ENCODE measurements at places on chromosomes 11 and 22.

DNA sequence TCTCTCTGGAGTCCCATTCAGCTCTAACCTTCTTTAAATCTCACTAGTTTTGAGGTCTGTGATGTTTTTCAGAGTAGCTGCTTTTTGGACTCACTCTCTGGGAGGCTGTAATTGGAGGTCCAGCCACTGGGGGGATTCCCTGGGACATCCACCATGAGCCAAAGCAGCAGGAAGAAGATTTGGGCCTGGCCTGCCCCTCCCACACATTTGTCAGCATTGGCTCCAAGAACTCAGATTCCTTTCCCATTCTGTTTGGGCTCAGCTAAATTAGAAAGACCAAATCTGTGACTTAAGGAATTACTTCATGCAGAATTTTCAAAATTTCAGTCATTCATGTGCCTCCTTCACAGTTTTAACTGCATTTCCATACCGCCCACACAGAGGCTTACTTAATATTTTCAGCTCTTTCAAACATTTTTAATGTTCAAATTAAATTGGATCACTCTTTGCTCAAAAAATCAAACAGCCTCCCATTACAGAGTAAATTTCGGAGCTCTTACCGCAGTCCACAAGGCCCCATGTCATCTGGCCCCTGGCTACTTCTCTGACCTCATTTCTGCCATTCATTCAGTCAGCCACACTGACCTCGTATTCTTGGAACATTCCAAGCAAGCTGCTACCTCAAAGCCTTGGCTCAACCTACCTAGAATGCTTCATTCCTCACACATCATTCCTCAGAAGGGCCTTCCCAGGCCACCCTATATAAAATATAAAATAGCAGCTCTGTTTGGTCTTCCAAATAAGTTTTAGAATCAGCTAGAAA lies 54.5 kb upstream of the RRAS2 start:
- peak; percentile 47 for DNase-seq

DNA sequence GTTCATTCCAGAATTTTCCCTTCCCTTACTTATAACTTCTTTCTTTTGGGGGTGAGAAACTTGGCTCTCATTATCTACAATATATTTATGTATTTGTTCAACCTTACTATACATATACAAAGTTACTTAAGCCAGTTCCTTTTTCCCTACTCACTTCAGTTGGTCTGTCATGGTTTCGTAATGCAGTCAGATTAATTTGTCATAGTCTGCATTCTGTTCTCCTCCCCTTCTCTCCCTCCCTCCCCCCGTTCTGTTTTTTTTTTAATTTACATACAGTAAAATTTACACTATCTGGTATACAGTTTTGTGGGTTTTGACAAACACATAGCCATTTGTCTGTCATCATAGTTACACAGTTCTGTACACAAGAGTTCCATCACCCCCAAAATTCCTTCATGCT lies 71.8 kb upstream of the ADORA2A start:
- no peak for DNase-seq

DNA sequence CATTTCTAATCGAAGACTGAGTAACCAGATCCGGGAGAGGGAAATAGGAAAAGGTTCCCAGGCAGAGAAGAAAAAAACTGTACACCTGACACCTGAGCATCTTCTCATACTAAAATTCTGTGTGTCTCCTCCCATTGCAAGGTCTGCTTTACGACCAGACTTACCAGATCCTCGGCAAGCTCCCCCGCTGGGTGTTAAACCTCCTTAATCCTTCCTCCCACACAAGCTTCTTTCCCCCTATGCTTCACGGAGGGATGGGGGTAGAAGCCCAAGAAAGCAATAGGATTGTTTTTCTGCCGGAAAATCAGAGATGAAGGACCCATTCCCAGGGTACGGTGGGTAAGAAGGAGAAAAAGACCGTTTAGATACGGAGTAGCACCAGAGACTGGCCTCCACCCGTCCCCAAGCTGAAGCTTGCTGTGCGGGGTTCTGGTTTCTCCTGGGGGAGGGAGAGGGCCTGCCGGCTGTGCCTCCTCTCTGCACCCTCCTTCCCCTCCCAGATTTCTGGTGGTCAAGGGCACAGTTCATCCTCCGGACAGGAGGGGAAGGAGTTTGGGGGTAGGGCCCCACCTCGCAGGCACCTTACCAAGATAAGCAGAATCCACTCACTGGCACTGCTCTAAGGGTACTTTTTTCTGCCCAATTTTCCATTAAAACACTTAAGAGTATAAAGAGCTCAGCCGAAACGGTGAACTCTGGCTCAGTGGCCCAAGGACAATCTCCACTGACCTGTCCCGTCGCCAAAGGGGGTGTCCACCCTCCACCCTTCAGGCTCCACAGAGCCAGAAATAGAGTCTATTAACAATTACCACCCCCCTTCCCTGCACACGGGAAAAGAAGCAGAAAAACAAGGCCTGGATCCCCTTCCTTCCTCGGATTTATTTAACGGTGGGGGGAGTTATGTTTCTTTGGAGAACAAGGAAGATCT lies 1.2 kb downstream of the TOB2 start:
- DNase-seq: peak; percentile 65

DNA sequence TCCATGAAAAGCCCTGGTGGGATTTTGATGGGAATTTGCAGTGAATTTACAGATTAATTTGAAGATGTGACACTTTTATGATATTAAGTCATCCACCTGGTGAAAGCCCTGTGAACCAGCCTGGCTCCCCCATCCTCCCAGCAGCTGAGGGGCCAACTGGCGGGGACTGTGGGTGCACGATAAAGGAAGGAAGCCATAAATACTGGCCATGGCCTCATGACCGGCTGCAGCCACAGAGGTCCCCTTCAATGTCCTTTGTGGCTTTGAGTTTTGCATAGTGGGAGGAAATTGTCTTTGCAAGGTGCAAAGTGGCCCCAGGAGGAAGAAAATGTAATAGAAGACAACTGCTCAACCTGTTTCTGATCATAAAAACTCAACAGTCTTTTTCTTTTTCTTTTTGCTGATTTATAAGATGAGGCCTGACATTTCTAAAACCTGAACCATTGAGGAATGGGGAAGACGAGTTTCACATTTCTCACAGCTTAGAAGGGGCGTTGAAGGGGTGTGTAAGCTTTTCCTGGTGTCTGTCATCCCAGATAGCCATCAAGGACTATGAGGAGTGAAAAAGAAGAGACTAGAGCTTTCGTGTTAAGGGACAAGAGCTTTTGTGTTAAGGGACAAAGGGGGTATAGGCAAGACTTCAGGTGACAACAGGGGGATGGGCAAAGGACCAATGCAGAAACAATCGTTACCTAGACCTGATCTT lies 6.3 kb upstream of the NDUFV1 start:
- DNase-seq: no peak

DNA sequence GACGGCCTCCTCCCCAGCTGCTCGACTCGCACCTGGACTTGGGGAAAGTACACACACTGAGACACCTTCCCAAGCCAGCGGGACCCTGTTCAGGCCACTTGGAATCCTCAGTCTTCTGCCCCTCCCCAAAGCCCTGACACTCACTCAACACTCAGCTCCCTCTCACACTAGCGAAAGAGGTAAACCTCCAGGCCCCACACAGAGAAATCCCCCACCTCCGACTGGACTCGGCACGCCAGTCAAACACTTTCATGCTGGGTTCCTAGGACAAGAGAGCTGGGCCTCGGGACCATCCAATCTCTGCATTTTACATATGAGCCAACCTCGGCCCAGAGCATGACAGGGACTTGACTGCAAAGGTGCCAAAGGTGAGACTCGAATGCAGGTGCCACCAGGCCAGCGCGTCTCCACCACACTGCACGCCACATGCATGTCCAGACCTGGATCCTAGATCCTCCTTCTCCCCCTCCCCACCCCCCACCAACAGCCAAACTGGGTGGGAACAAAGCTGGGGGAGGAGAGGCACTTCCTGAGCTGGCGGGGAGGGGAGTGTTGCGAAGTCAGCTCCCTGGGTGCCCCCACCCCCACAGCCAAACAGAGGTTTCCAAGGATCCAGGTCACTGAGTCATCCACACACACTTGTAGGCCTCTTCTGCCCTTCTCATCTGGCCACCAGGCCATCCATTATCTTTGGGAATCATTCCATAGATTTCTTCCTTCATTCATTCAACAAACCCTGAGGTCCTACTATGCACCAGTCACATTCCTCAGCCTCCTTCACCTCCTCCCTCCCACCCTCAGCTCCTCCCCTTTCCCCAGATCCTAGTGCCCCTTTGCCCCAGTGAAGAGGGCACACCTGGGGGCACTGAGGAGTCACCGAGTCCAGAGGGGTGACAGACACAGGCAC lies 10.7 kb upstream of the CD5 start:
- DNase-seq: no peak

DNA sequence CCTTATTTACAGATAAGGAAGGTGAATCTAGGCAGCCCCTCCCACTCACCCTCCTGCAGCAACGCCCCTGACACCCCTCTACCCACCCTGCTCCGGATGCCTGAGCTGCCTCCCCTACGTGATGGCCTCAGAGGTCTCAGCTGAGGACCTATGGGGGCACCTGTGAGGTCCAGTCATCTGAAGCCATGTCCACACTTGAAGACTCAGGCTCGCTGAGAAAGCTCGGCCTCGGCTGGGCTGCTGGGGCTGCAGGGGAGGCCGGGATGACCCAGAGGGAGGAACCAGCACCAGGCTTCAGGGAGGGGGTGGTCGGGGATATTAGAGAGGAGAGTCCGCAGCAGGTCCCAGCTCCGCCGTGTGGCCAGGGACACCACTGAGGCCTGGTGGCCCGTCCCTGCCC lies 92.8 kb downstream of the BRD1 start:
- no peak for DNase-seq

DNA sequence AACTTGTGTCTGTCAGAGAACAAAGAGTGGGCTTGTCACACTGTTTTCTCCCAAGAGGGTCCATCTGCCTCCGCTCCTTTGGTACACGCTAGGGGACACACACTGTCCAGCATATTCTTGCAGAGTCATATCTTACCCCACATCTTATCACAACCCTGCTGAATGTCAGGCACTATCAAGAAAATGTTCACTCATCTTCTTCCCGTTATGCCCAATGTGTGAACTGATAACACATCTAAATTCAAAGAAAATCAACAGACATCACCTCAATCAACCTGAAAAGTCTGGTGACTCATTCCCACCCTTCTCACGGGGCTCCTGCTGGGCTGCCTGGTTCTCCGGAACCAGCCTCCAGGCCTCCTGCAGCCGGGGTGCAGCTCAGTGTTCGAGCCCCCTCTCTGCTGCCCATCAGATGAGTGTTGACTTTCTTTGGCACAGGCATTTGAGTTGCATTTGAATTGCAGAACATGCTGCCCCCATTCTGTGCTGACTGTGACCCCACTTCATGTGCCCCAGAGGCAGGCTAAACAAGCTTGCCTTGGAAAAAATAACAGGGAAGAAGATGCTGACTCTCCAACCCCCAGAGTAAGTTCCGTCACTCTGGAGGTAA lies 19.4 kb downstream of the GRAP2 start:
- no peak for DNase-seq

DNA sequence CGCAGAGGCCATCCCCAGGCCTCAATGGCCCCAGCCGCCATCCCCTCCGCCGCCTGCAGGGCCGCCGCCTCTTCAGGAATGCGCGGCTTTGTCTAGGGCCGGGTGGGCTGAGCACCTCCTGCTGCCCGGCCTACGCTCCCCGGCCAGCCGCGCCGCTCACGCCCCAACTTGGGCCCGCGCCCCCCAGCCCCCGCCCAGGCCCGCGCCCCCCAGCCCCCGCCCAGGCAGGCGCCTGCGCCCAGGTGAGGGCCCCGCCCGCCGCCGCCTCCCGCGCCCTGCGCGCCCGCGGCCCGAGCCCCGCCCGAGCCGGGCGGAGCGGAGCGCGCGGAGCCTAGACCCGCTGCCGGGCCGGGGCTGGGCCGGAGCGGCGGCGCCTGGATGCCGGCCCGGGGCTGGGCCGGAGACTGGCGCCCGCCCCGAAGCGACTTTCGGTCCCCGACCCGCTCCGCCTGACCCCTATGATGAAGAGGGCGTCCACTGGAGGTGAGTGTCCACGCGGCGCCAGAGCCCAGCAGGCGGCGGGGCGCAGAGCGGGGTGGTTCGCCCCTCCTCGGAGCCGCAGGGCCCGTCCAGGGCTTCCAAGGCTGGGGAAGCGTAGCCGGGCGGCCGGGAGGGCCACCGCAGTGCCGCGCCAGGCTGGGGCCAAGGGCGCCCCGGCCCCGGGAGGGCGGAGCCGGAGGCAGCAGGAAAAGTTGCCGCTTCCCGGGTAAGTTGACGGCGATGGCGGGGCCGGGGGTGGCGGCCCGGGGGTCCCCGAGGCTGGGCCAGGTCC lies 34.3 kb upstream of the PRODH start:
- no peak for DNase-seq

DNA sequence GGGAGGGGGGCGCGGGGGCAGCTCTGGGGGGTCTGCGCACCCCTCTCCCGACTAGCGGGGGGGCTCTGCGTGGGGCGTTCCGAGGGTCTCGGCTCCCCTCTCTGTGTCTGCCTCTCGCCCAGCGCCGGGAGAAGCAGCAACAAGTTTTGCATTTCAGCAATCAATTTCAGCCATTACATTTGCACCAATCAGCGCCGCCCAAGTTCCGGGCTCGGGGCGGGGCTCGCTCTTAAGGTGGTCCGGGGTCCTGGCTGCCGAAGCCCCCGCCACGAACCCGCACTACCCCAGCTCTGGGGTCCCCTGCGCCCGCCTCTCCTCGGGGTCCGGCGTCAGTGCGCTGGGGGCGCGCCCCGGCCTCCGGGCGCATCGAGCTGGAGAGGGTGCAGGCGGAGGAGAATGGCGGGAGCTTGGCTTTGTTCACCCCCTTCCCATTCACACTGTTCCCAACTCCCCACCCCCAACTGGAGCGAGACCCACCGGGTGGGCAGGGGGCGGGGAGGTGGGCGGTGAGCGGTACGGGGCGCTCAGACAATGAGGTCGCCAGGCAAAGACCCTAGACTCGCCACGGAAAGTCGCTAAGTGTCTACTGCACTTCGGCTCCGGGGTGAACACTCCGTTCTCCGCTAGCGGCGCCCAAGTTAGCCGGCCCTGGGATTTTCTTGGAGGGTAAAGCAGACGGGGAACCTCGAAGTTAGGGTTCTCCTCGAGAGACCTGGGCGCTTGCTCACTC lies at the start of gene MN1:
MN1 (minus strand) TSS at position 141 of the 730 bp plus-strand sequence. CDS start 1,213 bp downstream, outside the sequence.
- peak; percentile 71 for DNase-seq

GRCh38 chr11:101583251-101584128 lies at the start of gene TRPC6:
TRPC6 (minus strand) TSS chr11:101584007; CDS start chr11:101583503, 504 bp downstream.
- no peak for DNase-seq

DNA sequence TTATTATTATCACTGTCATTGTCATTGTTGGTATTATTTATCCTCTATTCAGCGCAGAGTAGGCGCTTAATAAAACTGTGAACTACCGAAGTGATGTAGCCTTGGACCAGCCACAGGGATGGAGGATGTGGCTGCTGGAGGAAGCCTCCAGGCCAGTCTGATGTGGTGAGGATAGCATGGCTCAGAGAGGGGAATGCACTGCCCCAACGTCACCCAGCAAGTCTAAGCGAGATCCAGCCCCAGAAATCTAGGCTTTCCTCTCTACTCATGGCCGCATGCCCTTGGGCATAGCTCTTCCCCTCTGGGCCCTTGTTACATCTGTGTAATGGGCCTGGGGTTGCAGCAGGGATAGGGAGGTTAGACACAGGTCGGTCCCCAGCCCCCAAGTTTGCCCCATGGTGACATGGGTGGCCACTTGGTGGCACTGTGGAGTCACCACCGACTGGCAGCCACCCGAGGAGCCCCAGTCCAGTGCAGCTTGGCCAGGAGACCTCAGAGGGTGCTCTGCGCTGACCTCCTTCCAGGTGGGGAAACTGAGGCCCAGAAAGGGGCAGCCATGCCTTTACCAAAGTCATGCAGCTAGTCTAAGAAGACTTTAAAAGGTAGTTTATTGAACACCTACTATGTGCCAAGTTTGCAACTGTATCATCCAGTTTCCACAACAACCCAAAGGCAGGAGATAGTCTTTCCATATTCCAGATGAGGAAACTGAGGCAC lies 395.7 kb downstream of the MN1 start:
- no peak for DNase-seq
